T-helper 1 cell (primary cell): ENCODE measurements at places on chromosomes 16 and 17.
A peak's percentile ranks its signal among the peaks of the same experiment; 100 is the strongest.

GRCh38 chr16:81307770-81308169, 7.0 kb upstream of the GAN start:
- no peak for DNase-seq

- DNase-seq = no peak
Observed at GRCh38 chr17:5068236-5068635, 10.0 kb upstream of the ZFP3 start.

GRCh38 chr17:38672788-38673706, 1.7 kb downstream of the EPOP start:
- peak; percentile 6 for DNase-seq

DNA sequence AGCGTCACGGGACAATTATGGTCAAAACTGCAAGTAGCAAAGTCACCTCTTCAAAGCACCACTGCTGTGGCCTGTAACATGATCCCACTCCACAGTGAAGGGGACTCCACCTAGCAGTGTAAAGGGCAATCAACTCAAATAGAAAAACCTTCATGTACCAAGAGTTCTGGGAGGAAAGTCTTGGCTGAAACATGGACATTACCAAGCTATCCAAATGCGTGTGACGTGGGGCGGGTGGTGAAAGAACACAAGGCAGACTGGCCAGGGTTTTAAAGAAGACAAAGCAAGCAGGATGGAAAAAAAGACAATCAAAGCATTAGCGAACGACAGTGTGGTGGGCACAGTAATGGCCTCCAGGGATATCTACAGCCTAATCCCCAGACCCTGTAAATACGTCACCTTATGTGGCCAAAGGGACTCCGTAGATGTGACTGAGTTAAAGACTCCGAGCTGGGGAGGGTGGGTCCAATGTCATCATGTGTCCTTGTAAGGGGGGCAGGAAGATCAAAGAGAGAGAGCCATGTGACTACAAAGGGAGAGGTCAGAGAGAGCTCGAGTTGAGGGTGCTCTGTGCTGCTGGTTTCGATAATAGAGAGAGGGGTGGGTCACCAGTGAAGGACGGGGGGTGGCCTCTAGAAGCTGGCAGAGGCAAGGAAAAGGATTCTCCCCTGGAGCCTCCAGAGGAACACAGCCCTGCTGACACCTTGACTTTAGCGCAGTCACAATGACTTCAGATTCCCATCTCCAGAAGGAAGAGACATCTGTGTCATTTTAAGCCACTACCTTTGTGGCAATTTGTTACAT, 6.0 kb downstream of the HSDL1 start:
- no peak for DNase-seq

GRCh38 chr16:19085679-19086200, 18.3 kb downstream of the COQ7 start:
- DNase-seq = no peak

- no peak for DNase-seq
Observed at GRCh38 chr17:73430848-73431247, 119.0 kb upstream of the CDC42EP4 start.

DNA sequence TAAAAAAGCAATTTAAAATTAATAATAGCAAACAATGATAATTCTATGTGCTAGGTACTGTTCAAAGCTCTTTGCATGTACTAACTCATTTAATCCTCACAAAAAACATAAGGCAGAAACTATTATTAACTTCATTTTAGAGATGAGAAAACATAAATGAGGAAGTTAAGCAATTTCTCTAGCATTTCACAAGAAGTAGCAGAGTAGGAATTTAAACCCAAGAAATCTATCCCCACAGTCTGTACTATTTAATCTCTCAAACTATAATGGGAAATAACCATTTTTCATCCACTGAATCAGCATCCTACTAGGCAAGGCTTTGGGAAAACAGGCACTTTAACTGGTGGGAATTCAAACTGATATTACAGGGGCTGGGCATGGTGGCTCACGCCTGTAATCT, 42.2 kb upstream of the INTS2 start:
- DNase-seq = no peak

- no peak for DNase-seq
Observed at GRCh38 chr16:10180771-10181163, 1.5 kb downstream of the GRIN2A start.
